T follicular helper cell (primary cell): ENCODE measurements at places on chromosomes 11 and 22.

DNA sequence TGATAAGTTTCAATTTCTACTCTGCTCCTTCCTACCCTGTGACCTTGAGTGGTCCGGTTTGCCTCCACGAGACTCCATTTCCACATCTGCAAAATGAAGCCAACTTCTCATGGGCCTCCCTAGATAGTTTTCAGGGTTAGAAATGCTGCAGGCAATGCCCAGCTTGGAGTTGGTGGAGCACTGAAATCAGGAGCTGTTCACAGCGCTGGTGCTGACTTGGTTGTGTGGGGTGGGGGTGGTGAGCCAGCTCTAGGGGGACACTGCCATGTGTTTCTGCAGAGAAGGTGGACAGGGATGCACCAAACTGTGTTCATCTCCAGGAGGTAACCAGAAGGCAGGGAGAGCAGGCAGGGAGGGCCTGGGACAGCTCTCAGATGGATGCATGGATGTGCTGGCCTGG lies 37.0 kb downstream of the SGSM1 start:
- no peak for DNase-seq

DNA sequence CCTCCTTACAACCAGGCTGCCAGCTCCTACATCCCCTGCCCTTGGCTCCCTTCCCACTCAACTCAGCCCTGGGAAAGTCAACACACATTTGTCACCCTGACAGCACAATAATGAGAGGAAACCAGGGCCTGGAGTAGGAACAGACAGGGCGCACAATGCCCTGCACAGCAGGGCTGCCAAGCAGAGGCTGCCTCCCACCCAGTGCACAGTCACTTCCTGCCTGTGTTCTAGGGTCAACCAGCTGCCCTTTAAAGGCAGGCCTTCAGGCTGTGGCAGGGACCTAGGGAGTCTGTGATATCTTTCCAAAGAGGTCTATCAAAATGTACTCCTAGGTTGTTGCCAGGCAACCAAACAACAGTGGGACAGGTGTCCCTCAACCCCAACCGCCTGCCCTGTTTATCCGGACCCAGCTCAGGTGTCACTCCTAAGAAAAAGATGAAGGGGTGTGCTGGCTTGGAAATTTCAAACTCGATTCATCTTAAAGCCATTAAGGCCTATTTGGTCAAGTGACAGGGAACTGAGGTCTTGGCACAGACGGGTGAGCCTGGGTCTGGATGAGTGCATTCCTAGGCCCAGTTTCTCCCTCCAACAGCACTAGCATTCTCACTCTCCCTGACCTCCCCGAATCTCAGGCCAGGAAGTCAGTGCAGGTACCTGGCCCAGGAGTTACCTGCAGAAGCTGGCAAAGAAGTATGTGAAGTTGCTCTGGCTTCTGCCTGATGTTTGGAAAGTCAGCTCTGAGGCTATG lies 110.3 kb upstream of the PITPNB start:
- no peak for DNase-seq

DNA sequence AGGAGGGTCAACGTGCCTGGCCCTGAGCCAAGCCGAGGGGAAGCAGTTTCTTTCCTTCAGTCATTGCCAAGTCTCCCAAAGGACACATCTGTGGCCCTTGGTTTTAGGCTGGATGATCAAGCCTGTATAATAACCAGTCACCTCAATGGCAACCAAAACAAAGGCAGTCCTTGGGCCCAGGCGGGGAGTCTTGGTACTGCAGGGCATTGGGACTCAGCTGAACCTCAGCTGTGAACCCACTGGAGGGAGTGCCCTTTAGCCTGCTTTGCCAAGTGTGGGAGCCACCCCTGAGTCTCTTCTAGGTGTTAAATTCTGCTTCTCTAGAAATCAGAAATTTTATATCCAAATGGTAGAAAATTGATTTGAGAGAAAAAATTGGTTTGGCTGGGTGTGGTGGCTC lies 36.9 kb downstream of the CPT1A start:
- no peak for DNase-seq

DNA sequence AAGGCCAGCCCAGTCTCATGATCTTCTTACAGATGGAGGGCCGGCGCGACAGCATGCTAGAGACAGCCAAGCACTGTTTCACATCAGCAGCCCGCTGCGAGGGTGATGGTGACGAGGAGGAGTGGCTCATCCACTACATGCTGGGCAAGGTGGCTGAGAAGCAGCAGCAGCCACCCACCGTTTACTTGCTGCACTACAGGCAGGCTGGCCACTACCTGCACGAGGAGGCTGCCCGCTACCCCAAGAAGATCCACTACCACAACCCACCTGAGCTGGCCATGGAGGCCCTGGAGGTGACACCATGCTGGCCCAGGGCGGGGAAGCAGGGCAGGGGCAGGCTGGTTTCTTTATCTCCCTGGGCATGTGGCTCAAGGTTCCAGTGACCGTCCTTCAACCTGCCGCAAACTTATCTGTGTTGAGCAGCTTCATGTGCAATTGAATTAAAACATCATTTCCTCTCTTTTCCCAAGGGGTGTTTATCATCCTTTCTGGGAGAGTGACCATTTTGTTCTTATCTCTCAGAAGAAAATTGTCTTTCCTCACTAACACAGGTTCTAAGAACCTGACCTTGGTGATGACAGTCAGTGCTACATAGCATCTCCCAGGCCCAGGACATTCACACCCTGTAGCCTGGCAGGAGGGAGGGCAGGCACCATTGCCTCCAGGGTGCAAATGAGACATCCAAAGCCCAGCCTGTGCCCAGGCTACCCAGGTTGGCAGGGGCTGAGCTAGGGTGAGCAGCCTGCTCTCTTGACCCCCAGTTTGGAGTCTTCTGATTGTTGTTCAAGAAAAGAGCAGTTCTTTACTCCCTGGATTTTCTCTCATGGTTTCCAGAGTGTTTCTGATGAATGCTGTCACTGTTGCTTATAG lies 80.7 kb downstream of the CABIN1 start:
- DNase-seq: no peak

GRCh38 chr22:47997052-47997590 lies 1234.7 kb downstream of the TBC1D22A start:
- no peak for DNase-seq

DNA sequence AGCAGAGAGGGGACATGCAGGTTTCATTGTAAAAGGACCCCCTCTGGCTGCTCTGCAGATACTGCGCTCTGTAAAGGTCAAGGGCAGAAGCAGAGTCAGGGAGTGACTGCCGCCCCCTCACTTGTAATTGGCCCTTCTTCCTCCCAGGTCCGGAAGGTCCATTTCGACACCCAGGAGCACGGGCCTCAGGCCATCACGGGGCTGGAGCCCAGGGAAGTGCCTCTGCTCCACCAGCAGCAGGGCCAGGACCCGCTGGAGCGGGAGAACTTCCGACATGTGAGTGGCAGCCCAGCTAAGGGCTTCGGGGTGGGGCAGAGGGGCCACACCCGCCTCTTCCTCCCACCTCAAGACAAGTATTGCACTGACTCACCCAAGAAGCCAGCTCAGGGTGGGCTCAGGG lies 24.0 kb upstream of the LRRC10B start:
- DNase-seq: no peak

DNA sequence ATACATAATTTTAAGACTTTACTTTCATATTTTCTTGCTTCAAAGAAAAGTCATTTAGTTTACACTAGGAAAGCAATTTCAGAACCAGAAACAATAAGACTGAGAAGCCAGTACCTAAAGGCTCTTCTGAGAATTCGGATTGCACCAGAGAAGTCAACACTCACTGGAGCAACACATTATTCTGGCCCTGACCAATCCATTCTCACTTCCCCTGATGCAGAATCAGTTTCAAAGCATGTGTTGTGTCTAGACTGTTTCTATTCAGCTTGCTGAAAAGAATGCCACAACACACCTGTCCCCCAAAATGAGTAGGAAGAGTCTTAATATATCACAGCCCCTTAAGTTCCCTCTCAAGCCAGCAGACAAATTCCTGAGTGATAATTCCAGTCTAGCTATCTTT lies 1074.3 kb upstream of the TENM4 start:
- no peak for DNase-seq

DNA sequence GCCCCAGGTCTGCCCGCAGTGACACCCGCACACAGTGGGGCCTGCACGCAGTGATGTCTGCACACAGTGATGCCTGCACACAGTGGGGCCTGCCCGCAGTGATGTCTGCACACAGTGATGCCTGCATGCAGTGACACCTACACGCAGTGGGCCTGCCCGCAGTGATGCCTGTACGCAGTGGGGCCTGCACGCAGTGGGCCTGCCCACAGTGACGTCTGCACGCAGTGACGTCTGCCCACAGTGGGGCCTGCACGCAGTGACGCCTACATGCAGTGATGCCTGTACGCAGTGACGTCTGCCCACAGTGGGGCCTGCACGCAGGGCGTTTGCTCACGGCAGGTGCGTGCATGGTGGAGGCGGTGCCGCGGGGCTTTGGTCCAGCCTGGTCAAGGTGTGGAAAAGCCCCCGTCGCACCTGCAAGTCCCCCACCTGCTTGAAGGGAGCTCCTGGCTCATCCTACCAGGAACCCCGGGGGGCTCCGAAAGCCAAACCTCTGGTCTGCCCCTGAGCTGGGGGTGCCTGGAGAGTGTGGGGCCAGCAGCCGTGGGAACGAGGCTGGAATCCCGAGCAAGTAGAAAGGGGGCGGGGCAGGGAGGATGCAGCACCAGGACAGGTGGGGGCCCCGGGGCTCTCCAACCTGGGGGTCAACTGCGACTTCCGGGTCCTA lies 8.9 kb upstream of the SYT8 start:
- DNase-seq: no peak

DNA sequence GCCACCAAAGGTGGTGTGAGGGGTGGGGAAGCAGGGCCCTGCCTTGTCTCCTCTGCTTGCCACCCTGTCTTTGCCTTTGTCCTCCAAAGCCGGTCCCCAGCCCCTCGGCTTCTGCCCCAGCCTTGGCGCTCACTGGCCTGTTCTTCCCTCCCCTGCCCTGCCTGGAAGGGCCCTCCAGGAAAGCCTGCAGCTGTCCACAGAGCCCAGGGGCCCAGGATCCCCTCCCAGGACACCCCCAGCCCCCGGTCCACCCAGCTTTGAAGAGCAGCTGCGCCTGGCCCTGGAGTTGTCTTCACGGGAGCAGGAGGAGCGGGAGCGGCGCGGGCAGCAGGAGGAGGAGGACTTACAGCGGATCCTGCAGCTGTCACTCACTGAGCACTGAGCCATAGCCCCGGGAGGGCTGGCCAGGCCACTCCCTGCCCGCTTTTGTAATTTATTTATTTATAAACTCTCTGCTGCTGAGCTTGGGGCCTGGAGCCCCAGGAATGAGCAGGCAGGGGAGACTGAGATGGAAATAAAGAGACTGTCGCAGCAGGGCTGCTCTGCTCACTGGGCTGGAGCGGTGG lies 1.3 kb upstream of the SSH3 start:
- DNase-seq: no peak

- DNase-seq: no peak
Observed at GRCh38 chr11:68044145-68044813, 5.5 kb downstream of the TCIRG1 start.

- DNase-seq: no peak
Observed at GRCh38 chr11:79054636-79055035, 386.2 kb downstream of the TENM4 start.

DNA sequence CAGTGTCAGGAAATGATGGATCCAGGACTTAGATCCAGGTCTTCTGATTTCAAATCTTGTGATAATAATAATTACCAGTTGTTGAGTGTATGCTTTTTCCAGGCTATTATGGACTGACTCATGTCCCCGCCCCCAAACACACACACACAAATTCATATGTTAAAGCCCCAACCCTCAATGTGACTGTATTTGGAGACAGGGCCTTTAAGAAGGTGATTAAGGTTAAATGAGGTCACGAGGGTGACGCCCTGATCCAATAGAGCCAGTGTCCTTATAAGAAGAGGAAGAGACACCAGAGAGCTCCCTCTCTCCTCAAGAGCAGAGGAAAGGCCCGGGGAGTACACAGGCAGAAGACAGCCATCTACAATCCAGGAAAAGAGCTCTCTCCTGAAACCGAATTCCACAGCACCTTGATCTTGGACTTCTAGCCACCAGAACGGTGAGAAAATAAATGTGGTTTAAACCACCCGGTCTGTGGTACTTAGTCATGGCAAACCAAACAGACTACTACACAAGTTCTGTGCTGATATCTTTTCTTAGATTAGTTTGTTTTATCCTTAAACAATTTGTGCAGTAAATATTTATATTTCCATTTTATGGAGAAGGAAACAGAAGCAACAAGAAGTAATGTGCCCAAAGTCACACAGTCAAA lies 8.2 kb downstream of the TMPRSS5 start:
- DNase-seq: no peak

GRCh38 chr22:28247667-28248363 lies 328.8 kb upstream of the PITPNB start:
- DNase-seq: no peak

DNA sequence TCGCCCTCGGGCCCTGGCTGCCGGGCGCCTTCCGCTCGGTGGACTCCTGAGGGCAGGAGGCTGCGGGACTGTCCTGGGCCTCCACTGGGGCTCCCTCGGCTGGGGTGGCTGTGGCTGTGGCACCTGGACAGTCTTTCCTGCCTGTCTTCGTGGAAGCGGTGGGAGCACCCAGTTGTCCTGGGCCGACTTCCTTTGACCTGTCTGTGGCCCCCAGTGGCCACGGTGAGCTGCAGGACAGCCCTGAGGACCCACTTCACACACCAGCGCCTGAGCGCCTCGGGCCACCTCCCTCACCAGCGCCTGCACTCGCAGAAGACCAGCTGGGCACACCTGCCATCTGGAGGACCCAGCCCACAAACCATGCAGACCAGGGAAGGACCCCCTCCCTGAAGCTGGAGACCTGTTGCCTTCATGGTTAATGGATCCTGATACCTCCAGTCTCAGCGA lies 1.8 kb upstream of the EPS8L2 start:
- no peak for DNase-seq

DNA sequence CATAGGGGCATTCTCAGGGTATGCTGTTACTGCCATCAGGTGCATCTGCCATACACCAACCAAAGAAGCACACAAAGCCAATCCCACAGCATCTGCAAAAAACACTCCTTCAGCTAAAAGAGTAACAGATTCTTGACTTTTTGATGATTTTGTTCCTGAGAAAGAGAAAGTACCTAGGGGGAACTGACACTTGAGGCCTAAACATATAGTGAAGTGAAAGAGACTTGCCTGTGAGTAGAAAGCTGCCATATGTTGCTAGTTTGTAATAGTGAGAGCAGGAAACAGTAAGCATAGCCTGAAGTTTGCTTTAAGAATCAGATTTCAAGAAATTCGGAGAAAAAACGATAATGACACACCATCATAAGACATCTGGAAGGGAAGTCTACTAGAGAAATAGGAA lies 97.9 kb upstream of the CTSC start:
- no peak for DNase-seq
